ENCODE measurements at places on chromosomes 2 and 18. TPM values are rescaled to one million over a fixed set of nuclear protein-coding genes. Genes with fewer than 3 reads are reported as not detected.

GRCh38 chr2:50513724-50514123 is 518.2 kb downstream of the NRXN1 start:
- DNase-seq: no peak

- no peak for DNase-seq
These were observed 28.3 kb downstream of the CREB1 start for GRCh38 chr2:207558079-207558491.

DNA sequence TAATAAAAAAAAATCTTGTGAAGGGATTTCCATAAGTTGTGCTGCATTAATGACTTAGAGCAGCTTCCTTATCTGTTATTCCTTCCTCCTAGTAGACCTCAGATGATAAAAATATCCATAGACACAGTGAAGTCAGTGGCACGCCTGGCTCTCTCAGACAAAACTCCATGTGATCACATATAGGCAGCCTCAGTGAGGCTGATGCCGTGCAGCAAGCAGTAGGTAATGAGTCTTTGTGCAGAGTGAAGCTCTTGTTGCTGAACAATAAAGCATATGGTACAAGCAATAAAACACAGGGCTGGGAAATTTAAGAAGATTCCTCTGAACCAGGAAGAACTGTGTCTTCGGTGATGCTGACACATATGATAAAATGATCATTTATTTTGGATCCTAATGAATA is 102.7 kb downstream of the CSRNP3 start:
- no peak for DNase-seq

DNA sequence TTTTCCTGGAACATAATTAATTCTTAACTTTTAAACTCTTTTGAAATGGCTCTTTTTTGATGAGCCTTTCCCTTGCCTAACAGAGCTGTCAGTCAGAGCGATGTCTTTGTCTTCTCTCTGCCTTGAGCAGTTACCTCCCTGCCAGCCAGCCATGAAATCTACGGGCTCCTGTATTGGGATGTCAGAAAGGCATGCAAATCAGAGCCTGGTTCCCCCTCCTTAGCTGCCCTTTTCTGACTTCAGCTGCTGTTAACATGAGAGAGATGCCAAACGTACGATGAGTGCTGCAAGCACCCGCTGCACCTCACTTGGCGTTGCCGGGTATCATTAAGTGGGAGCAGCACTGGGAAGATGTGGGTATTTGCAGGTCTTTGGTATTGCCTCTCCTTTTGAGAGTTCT is 131.4 kb upstream of the BOD1L2 start:
- no peak for DNase-seq

Gene LGALSL
- total RNA-seq: 0.26 TPM

GRCh38 chr2:171878481-171878993 is 15.5 kb downstream of the SLC25A12 start:
- DNase-seq: peak; percentile 79

Gene ARHGAP25
- total RNA-seq: 0.13 TPM

- no peak for DNase-seq
These were observed 154.6 kb downstream of the THADA start for GRCh38 chr2:43441195-43441594.

Gene PAX8
- total RNA-seq: 2.3 TPM

DNA sequence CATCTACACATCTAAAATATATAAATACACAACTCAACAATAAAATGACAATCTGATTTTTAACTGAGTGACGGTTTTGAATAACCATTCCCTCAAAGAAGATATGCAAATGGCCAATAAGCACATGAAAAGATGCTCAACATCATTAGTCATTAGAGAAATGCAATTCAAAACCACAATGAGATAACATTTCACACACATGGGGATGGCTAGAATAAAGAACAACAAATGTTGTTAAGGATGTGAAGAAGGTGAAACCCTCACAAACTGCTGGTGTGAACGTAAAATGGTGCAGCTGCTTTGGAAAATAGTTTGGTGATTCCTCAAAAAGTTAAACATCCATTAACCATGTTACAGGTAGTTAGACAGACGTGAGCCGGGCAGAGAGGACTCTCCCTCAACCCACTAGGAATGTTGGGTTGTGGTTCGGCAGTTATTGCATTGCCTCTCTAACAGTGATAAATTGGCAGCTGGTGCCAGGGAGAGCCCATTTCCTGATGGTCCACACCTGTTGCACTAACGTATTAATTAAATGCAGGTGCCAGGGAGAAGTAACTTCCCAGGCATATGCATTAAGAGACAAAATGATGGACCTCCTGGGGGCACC is 22.3 kb upstream of the DUSP2 start:
- peak; percentile 56 for DNase-seq

Gene SP110
- 20.8 TPM for total RNA-seq

Gene HMSD
- not detected for total RNA-seq

DNA sequence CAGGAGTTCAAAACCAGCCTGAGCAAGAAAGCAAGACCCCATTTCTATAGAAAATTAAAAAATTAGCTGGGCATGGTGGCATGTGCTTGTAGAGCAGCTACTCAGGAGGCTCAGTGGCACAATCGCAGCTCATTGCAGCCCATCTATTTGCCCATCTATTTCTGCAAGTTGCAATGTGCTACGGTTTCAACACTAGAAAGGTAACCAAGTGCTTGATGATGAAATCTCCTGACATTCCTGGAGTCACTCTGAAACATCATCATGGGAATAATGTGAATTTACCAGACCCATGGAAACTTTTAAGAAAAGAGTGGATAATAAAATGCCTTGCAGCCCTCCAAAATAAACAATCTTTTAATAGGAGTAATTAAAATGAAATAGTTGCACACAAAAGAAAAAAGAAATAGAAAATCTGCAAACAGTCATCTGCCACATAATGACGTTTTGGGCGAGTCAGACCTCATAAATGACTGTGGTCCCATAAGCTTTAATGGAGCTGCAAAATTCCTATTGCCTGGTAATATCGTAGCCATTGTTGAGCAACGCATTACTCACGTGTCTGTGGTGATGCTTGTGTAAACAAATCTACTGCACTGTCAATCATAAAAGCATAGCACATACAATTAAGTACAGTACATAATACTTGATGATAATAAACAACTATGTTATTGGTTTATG is 46.6 kb upstream of the AMMECR1L start:
- peak; percentile 84 for DNase-seq

DNA sequence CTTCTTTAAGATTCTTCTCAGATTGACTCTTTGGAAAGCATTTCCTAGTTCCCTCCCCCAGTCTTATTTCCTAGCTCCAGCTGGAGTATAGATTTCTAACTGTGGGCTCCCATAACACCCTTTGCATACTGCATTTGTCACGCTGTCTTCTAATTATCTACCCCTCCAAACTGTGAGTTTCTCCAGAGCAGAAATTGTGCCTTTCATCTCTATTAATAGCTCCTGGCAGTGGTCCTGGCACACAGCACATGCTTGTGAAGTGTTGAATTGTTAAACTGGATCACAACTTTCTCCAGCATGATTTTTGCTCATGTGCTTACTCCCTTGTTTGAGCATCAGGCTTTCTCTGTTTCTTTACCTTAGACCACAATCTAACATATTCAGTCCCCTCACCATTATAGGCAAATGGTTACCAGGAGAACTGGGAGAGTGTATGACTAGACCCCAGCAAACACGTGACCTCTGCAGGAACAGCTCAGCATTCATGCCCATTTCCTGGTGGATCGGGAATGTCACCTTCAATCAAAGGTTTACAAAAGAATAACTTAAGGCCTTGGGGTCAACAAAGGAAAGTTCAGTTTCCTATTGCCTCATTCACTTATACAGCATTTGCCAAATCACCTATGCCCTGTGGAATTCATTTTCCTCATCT is 175.7 kb upstream of the TANK start:
- DNase-seq: no peak

GRCh38 chr2:138565230-138565598 is 63.6 kb downstream of the SPOPL start:
- no peak for DNase-seq

- DNase-seq: peak; percentile 13
These were observed 3.4 kb upstream of the DUSP2 start for GRCh38 chr2:96148410-96149217.

DNA sequence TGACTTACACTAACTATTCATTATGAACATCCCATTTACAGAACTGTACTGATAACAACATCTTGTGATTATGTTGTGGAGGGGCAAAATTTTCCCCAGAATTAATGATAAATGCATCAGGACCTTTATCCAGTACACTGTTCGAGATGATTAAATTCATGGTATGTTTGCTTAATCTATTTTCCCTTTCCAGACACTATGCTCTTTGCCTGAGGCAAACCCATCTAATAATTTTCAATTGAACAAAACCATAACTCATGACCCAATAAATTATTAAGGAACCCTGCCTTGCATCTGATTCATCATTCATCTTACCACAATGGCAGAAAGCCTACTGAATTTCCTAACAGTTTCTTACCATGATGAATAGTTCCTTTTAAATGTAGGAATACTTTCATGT is 385.0 kb downstream of the DSEL start:
- no peak for DNase-seq

Gene ST8SIA5
- 1.2 TPM for total RNA-seq

- no peak for DNase-seq
These were observed 1392.1 kb upstream of the CELF4 start for GRCh38 chr18:38957736-38958135.

GRCh38 chr2:181772334-181772733 is 92.0 kb upstream of the NEUROD1 start:
- DNase-seq: no peak

GRCh38 chr2:236171680-236172254 is 3.6 kb upstream of the GBX2 start:
- DNase-seq: no peak

DNA sequence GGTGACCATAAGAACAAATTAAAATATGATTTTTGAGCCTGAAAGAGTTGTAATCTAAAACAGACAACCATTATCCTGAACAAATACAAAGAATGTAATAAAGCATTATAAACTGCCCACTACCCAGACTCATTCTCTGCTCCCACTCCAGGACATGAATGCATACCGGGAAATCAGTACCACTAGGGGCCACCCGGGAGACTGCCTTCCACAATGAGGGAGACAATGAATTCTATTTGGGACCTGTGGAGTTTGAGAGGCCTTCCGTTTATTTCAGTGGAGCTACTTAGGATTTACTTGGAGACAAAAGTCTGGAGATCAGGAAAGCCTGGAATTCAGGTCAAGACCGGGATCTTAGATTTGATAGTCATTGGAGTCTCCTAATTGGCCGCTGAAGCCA is 50.0 kb downstream of the NAB1 start:
- no peak for DNase-seq

GRCh38 chr18:76712511-76713140 is 109.7 kb upstream of the ZNF236 start:
- no peak for DNase-seq

Gene ITGB6
- total RNA-seq: 11.6 TPM

DNA sequence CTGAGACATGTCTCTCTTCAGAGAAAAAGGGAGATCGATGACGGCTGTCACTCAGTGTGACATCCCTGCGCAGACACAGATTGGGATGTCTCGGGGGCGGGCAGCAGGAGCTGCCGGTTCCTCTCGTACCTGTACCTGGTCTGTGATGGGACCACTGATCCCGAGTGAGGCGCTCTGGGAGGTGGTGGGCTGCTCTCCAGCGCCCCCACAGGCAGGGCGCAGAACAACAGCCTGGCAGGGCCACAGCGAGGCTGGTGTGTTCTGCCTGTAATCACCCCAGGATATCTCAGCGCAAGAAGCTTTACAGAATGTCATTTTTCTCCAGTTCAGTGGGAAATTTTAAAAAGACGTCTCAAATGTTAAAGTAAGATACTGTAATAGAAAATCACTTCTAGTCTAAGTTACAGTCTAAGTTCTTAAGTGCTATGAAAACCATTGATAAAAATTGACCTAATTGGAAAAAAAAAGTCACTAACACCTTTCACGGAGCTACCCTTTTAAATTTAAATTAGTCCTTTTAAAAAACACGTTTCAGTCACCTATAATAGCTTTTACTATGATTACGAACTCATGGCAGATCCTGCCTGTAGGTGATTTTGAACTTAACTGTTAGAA is 189.8 kb downstream of the SNTG2 start:
- DNase-seq: no peak

Gene PLA2R1
- total RNA-seq: 5.3 TPM

- no peak for DNase-seq
These were observed 376.5 kb upstream of the ACVR2A start for GRCh38 chr2:147468349-147468748.

Gene C2orf80
- not detected for total RNA-seq

Gene SERTAD2
- 17.3 TPM for total RNA-seq

DNA sequence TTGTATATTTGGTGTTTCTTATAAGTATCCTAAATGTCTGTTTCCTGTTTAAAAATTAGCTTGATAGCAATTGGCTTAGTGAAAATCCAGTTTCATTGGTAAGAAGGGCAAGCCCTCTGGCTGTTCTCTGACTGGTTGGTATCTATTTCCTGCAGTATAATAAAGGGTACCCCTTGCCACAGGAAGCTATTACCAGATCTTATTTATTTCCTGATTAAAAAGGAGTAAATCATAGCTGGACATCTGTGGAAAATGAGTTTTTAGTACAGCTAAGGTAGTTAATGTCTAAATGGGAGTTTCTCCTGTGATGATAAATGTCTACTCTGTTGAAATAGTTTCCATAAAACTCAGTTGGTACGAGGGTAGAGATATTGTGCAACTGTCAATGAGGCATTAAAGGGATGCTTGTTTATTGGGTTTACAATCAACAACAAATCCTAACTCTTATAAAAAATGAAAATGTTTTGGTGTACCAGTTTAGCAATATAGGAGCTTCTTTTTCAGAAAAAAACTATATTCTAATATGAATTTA is 58.7 kb downstream of the FASTKD2 start:
- DNase-seq: no peak
